ENCODE measurements at places on chromosomes 12 and 14.

GRCh38 chr14:44803239-44803905, 158.4 kb downstream of the KLHL28 start:
- no peak for DNase-seq

DNA sequence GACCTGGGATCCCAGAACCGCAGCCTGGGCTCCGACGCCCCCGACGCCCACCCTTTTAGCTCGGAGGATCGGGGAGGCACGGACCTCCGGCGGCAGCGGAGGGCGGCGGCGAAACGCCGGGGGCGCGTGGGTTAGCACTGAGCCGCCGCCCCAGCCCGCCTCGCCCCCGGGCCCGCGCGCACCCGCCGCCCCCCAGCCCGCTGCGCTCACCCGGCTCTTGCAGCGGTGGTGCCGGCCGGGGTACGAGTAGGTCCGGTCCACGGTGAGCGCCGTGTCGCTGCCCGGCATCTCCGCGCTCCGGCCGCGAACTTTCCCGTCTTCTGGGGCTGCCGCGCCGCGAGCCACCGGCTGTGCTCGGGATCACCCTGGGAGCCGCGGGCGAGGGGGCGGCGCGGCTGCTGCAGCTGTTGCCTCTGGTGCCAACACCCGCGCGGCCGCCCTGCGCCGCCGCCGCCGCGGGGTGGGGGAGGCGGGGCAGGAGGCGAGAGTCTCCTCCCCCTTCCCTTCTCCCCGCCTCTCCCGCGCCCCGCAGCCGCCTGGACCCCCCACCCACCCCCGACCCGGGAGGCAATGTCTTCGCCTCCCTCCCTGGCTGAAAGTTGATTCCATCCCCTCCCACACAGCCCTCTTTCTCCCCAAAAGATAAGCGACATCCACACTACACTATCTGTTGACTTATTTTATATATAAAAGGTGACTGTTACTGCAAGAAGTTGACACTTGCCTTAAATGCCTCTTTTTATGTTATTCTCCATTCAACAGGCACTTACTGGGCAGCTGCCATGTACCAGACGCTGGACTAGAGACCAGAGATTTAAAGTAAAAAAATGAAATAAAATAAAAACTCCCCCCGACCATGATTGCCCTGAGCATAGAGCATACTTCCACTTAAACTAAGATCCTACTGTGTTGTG, at the start of gene TMCC3:
TSS of gene TMCC3 (minus strand) at position 415 of the 914 bp plus-strand sequence. CDS start at position 288, 127 bp downstream.
- no peak for DNase-seq

DNA sequence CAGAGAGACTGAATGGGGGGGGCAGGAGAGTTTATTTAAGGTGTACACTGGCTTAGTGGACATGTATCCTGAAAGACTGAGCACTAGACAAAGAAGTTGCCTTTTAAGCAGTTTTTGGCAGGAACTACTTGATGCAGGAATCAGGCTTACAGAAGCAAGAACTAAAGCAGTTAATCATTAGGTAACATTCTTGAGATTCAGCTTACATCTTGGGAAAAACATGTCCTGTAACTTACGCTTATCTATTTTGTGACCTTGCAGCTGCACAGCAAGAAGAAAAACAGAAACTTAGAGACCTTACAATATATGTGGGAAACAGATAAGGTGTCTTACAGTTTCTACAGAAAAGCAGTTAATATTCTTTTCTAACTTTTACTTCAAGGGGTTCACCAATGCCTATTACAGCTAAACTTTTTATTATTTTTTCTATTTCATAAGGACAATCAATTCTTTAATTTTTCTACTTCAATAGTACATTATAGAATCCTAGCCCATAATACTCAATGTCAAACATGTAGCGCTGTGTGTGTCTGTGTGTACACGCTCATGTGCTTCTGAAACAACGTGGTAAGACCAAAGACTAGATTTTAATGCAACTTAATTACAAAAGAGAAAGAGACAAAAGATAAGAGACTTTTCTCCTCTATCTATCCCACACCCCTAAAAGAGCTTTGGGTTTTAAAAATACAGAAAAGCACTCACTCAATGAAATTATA, 276.9 kb downstream of the PRKD1 start:
- no peak for DNase-seq

GRCh38 chr12:80188576-80188975, 89.2 kb downstream of the OTOGL start:
- DNase-seq = no peak
